T-cell (primary cell): ENCODE measurements at places on chromosomes 2 and 18.
A peak's percentile ranks its signal among the peaks of the same experiment; 100 is the strongest.

DNA sequence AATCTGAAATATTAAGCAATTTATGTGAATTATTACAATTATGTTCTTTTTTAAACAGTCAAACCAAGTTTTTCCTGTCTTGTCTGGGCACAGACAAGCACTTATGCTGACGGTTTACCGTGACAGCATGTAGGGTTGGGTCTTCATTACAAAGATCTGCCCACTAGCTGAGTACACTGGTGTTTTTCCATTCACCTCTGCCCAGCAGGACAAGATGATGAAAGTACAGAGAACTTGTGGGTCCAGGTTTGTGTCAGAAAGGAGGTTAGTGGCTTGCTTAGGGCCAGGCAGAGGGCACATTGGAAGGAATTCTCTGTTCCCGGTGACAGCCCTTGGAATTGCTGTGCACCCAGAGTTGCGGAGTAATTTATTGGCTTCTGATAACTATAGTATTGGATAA is 14.0 kb downstream of the NABP1 start:
- DNase-seq: no peak

DNA sequence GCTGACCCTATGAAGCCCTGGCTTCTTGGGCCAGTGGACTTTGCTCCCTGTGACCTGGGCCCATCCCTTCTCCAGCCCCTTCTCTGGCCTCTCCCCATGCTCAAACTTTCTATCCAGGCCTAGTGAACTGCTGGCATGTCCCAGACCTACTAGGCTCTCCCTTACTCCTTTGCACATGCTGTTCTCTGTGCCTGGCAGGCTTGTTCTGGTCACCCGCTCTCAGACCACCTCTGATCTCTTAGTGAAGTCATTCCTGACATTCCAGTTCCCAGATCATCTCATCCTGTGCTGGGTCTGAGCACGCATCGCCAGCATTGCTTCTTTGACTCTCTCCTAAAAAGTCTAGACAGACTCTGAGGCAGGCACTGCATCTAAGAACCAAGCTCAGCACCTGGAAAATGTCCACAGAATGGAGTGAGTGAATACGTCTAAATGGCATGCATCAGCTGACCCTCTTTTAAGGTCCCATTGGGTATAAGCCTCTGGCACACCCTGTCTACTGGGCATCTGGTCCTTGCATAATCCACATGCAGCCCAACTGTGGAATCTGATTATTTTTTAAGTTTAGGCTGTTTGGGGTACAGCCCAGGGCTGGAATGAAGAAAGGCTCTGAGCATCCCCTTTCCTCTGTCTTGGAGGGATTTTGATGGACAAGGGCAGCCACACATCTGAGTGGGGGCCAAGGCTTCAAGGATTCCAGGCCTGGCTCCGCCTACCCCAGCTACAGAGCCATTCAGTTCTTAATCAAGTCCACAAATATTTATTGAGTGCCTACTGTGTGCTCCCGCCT is 130.6 kb upstream of the HAAO start:
- DNase-seq: no peak

- DNase-seq: no peak
Measured at GRCh38 chr18:42271647-42272414, 316.8 kb downstream of the PIK3C3 start.

DNA sequence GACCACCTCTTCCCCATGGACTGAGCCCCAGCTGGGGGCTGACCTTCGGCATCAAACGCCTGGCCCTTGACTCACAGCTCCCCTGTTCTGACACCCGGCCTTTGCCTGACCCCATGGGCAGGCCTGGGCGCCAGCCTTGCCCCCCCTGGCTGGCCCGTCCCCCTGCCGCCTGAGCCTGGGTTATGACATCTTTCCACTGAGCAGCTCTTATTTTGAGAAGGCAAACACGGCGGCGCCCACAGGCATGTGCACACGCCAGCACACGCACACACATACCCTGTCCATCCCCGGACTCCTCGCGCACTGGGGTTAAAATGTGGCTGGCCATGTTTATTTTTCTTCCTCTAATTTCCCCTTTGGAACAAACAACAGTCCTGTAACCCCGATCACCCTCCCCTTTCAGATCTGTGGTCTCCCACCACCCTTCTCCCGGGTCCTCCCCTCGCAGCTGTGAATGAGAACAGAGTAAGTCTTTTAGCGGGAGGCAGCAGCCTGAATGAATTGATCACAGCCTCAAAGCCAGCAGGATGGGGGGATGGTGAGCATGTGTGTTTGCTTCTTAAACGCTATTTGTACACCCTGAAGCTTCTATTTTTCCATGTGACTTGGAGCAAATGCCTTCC is 11.8 kb upstream of the ATOH8 start:
- no peak for DNase-seq

- DNase-seq: no peak
Measured at GRCh38 chr2:16482460-16482859, 183.2 kb downstream of the CYRIA start.

GRCh38 chr2:198660501-198660900 is 797.2 kb downstream of the SATB2 start:
- DNase-seq: no peak

GRCh38 chr2:232592772-232593395 is 40.5 kb upstream of the EFHD1 start:
- no peak for DNase-seq

- DNase-seq: peak; percentile 54
Measured at GRCh38 chr18:51110073-51110797, 80.2 kb downstream of the SMAD4 start.

- no peak for DNase-seq
Measured at GRCh38 chr2:169867579-169867978, 40.3 kb downstream of the UBR3 start.

DNA sequence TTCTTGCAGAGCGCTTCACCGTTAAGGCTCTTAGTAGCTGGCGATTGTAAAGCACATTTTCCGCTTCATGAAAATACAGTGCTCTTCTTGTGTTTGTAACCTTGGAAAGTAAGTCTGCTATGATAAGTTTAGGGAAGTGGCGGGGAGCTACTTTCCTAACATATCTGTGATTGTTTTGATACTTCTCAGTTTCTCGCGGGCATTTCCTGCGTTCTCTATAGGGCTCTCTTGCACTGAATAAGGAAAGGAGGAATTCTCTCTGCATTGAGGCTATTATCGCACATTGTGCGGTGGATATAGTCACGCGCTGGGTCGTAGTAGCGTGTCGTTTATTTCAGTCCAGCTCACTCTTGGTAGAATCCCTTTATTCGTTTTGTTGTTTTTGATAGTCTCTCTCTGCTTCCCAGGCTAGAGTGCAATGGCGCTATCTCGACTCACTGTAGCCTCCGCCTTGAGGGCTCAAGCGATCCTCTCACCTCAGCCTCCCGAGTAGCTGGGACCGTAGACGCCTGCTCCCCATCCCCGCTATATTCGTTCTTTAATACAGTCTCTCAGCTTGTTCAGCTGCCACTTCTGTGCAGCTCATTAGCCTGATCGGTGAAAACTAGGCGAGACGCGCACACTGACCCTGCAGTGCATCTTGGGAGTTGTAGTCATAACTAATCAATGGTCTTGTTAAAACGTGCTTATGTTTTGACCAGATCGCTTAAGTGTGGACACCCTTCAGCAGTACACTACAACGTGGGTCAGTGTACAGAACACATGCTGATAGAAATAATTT is 1.0 kb upstream of the PPP4R3B start:
- peak; percentile 43 for DNase-seq

GRCh38 chr2:237475704-237476141 is 11.3 kb upstream of the MLPH start:
- no peak for DNase-seq

- DNase-seq: no peak
Measured at GRCh38 chr18:37565977-37566478, 430 bp upstream of the CELF4 start.

DNA sequence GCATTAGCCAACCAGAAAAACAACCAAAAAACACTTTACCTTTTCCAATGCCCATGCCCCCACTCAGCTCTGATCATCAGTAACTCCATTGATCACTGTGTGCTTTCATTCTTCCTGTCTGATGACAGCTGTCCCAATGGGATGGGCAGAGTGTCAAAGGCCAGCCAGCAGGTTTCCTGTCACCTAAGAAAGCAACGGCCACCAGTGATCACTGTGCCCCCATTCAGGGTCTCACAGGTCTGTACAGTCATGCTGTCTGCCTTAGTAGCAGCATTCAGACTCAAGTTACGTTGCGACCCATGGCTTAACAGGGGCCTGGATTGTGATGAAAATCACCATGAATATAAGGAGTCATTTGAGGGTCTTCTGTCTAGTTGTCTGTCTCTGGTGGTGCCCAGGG is 184.5 kb downstream of the MGAT5 start:
- DNase-seq: no peak

- DNase-seq: peak; percentile 9
Measured at GRCh38 chr2:152694161-152694661, 23.1 kb downstream of the PRPF40A start.

- DNase-seq: no peak
Measured at GRCh38 chr2:23826771-23827170, 100.2 kb downstream of the ATAD2B start.

DNA sequence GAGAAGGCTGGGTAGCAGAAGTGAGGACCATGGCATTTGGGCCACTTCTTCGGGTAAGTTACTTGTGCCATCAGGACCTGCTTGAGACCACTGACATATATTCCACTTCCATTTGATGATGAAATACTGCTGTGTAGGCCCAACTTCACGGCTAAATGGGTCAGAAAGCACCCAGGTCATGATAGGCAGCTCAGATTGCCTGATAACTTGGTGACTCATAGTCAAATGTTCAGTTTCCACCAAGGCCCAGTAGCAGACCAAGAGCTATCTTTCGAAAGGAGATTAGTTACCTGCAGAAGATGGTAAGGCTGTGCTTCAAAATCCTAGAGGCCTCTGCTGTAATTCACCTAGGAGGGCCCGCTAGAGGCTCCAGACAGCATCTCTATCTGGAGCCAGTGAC is 31.8 kb upstream of the MEX3C start:
- DNase-seq: no peak
